Activated naive CD8-positive, alpha-beta T cell treated with anti-CD3 and anti-CD28 coated beads, Interleukin-2, amount 10 ng/mL, durations not matched to agents 7 days and 5 days (primary cell): ENCODE measurements at places on chromosomes 2 and 18. TPM values are rescaled to one million over a fixed set of nuclear protein-coding genes. Genes with fewer than 3 reads are reported as not detected.

GRCh38 chr2:237704501-237705434 is 77.4 kb downstream of the LRRFIP1 start:
- no peak for DNase-seq
- H3K27ac ChIP-seq = peak overlapping the region; percentile 92
- H3K27me3 ChIP-seq = no peaks in the 10 kb centered on the region
- H3K4me1 ChIP-seq = peaks cover 64% of the 10 kb centered on the region

Gene CCDC150
- 13.5 TPM for total RNA-seq

GRCh38 chr2:218326315-218326714 is 30.3 kb upstream of the CATIP start:
- H3K36me3 ChIP-seq = no peaks in the 10 kb centered on the region
- peaks cover 12% of the 10 kb centered on the region for H3K4me1 ChIP-seq
- peaks cover 16% of the 10 kb centered on the region for H3K27me3 ChIP-seq
- no peak overlapping the region for H3K27ac ChIP-seq

DNA sequence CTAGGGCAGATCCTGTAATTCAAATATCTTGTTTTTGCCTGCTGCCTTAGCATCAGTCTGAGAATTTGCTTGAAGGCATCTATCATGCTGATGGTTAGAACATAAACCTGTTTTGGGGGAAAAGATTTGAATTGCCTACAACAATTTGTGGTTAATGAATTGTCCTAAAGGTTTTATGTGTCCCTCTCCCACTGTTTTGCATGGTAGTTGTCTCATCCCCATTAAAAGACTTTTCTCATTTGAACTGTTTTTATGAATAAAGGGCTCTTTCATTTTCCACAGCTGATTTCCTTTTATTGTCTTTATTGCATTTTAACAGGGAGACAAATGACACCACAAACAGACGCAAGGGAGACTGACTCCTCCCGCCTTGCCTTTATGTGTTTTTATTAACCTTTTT is 275.6 kb downstream of the PIK3C3 start:
- H3K4me1 ChIP-seq = no peaks in the 10 kb centered on the region
- no peaks in the 10 kb centered on the region for H3K36me3 ChIP-seq
- no peak overlapping the region for H3K27ac ChIP-seq
- H3K4me3 ChIP-seq = no peak overlapping the region
- no peak for DNase-seq

GRCh38 chr18:68854786-68855391 is 57.0 kb downstream of the CCDC102B start:
- no peaks in the 10 kb centered on the region for H3K27me3 ChIP-seq
- H3K4me3 ChIP-seq = no peak overlapping the region
- H3K4me1 ChIP-seq = no peaks in the 10 kb centered on the region
- no peak for DNase-seq
- H3K36me3 ChIP-seq = no peaks in the 10 kb centered on the region

Gene C1QL2
- not detected for total RNA-seq

DNA sequence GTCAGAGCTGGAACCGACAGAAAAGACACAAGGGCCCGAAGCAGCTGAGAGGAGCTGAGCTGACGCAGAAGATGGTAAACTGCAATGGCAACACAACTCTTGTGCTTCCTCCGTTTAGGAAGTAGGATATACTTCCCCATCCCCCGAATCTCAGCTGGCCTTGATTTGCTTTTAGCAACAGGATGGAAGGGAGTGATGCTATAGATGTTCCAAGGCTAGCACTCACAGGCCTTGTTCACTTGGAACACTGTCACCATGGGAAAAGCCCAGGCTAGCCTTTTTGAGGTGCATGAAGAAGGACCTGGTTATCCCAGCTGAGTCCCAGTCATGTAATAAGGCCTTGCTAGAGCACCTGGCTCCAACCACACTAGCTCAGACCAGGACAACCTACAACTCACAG is 26.0 kb downstream of the STAT1 start:
- DNase-seq = no peak
- H3K27ac ChIP-seq = peak overlapping the region; percentile 43
- peaks cover 51% of the 10 kb centered on the region for H3K4me1 ChIP-seq

- H3K27ac ChIP-seq = no peak overlapping the region
- no peaks in the 10 kb centered on the region for H3K36me3 ChIP-seq
- H3K4me3 ChIP-seq = no peak overlapping the region
- no peaks in the 10 kb centered on the region for H3K4me1 ChIP-seq
- no peak for DNase-seq
- peaks cover 2% of the 10 kb centered on the region for H3K27me3 ChIP-seq
These were observed 54.4 kb downstream of the AOX1 start for GRCh38 chr2:200640176-200640575.

- H3K27me3 ChIP-seq = no peaks in the 10 kb centered on the region
- H3K4me1 ChIP-seq = peaks cover 11% of the 10 kb centered on the region
- peaks cover 11% of the 10 kb centered on the region for H3K36me3 ChIP-seq
- no peak overlapping the region for H3K4me3 ChIP-seq
These were observed 59.1 kb downstream of the REV1 start for GRCh38 chr2:99430614-99431291.

GRCh38 chr2:55014962-55015939 is 35.0 kb downstream of the RTN4 start:
- no peak overlapping the region for H3K27ac ChIP-seq
- DNase-seq = no peak
- H3K27me3 ChIP-seq = no peaks in the 10 kb centered on the region
- H3K36me3 ChIP-seq = peaks cover 7% of the 10 kb centered on the region

Gene PROC
- total RNA-seq = not detected

DNA sequence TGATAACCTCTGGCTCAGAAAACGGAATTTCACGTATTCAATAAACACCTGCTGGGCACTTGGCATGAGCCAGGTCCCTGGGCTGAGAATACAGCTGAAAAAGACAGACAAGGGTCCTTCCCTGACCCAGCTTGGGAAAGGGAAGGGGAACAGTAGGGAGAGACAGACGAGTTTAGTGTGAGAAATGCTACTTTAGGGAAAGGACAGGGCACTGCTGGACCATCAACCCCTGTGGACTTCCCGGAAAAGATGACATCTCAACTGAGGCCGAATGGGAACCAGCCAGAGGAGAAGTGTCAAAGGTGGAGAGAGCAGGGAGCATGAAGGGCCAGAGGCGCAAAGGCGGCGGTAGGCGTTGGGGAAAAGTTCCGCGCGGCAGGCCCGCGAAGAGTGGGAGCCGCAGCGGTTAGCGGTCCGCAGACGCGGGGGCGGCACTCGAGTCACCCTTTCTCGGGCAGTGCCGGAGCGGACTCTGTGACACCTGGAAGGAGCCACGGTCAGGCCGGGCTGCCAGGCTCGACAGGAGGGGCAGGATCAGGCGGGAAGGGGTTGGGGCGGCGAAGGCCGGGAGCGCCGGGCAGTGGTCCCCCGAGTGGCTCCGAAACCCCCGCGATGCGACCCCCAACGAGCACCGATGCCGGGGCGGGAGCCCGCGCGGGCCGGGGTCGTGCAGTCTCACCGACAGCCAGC is 519 bp downstream of the TEX261 start:
- H3K27me3 ChIP-seq = no peaks in the 10 kb centered on the region
- peak; percentile 62 for DNase-seq
- peak overlapping the region; percentile 92 for H3K4me3 ChIP-seq
- peaks cover 26% of the 10 kb centered on the region for H3K4me1 ChIP-seq
- H3K36me3 ChIP-seq = no peaks in the 10 kb centered on the region

GRCh38 chr18:27008575-27008974 is 143.1 kb upstream of the AQP4 start:
- no peaks in the 10 kb centered on the region for H3K4me1 ChIP-seq
- H3K4me3 ChIP-seq = no peak overlapping the region
- H3K36me3 ChIP-seq = no peaks in the 10 kb centered on the region
- H3K27ac ChIP-seq = no peak overlapping the region
- no peak for DNase-seq

- H3K4me1 ChIP-seq = no peaks in the 10 kb centered on the region
- H3K27me3 ChIP-seq = no peaks in the 10 kb centered on the region
- no peaks in the 10 kb centered on the region for H3K36me3 ChIP-seq
- no peak for DNase-seq
- no peak overlapping the region for H3K4me3 ChIP-seq
- no peak overlapping the region for H3K27ac ChIP-seq
These were observed 372.2 kb downstream of the METTL4 start for GRCh38 chr18:2199060-2199459.

GRCh38 chr2:8310557-8311455 is 371.1 kb upstream of the ID2 start:
- DNase-seq = peak; percentile 69
- H3K36me3 ChIP-seq = peaks cover 9% of the 10 kb centered on the region
- peak overlapping the region; percentile 24 for H3K4me3 ChIP-seq
- peaks cover 5% of the 10 kb centered on the region for H3K27me3 ChIP-seq
- peaks cover 69% of the 10 kb centered on the region for H3K4me1 ChIP-seq
- H3K27ac ChIP-seq = peak overlapping the region; percentile 84

DNA sequence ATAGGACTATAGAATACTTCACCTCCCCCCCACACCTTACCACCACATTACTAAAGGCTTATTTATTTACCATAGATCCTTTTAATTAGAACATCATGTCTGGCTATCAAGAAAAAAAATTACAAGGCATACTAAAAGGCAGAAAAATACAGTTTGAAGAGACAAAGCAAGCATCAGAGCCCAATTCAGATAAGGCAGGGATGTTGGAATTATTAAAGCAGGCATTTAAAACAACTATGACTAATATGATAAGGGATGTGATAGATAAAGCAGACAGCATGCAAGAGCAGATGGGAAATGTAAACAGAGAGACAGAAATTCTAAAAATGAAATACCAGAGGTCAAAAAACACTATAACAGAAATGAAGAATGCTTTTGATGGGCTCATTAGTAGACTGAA is 55.4 kb upstream of the SMIM21 start:
- no peak overlapping the region for H3K4me3 ChIP-seq
- DNase-seq = no peak
- H3K27me3 ChIP-seq = peaks cover 18% of the 10 kb centered on the region
- H3K27ac ChIP-seq = no peak overlapping the region
- H3K4me1 ChIP-seq = no peaks in the 10 kb centered on the region
- H3K36me3 ChIP-seq = no peaks in the 10 kb centered on the region

Gene NCKAP5
- not detected for total RNA-seq

DNA sequence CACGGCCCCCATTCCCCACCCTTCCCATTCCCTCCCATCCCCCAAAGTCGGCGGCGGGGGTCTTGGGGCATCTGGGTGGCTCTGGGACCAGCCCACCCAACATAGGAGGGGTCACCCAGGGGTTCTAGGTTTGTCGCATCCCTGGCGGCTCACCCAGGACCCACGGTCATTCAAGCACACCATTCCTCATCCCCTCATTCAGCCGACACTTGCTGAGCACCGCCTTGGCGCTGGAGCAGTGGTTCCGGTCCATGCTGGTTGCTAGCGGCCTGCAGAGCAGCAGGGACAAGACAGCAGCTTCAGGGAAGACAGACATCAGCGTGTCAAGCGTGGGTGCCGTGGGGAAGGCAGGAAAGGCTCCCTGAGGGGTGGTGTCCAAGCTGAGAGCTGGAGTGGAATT is 50.5 kb upstream of the OTOS start:
- H3K36me3 ChIP-seq = no peaks in the 10 kb centered on the region
- peaks cover 8% of the 10 kb centered on the region for H3K27me3 ChIP-seq
- H3K27ac ChIP-seq = no peak overlapping the region
- H3K4me3 ChIP-seq = no peak overlapping the region
- no peaks in the 10 kb centered on the region for H3K4me1 ChIP-seq

GRCh38 chr2:127069003-127069402 is 38.0 kb downstream of the BIN1 start:
- DNase-seq = no peak
- H3K36me3 ChIP-seq = peaks cover 13% of the 10 kb centered on the region
- H3K27me3 ChIP-seq = no peaks in the 10 kb centered on the region

GRCh38 chr2:171158036-171158789 is 2.5 kb downstream of the TLK1 start:
- H3K4me3 ChIP-seq = peak overlapping the region; percentile 99
- no peaks in the 10 kb centered on the region for H3K27me3 ChIP-seq
- H3K4me1 ChIP-seq = peaks cover 51% of the 10 kb centered on the region
- no peak overlapping the region for H3K27ac ChIP-seq
- no peak for DNase-seq
- peaks cover 10% of the 10 kb centered on the region for H3K36me3 ChIP-seq

DNA sequence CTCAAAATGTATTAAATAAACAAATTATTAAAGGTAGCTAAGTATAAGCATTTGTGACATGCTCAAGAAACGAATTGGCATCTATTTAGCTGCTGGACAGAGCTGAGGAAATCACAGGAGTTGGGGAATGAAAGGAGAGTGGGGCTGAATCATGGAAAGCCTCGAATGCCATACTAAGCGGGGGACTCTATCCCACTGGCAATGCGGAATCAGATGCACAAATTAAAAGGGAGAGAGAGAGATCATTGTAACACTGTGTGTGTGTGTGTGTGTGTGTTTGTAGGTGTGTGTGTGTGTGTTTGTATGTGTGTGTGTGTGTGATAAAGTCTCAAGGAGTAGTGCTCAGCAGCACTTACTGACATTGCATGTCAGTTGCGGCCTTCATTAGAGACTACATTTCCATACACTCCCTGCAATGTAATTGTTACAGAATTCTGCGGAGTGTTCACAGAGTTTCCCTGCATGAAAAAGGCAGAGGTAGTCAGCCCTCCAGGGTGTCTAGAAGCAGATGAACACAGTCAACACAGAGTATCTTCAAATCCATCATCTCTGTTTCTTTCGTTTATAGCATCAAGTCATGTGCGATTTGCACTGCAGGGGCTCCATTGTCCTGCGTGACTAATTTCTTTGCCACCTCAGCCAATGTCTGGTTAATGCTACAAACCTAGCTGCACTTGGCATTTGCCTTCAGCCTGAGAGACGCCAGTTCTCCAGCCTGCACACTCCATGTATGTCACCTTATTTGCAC is 111.7 kb upstream of the CYRIA start:
- no peaks in the 10 kb centered on the region for H3K36me3 ChIP-seq
- H3K4me3 ChIP-seq = no peak overlapping the region
- no peak overlapping the region for H3K27ac ChIP-seq
- H3K27me3 ChIP-seq = no peaks in the 10 kb centered on the region
- DNase-seq = no peak
- H3K4me1 ChIP-seq = no peaks in the 10 kb centered on the region

Gene HOXD12
- total RNA-seq = not detected

GRCh38 chr18:9421096-9421900 is 54.0 kb upstream of the RALBP1 start:
- no peaks in the 10 kb centered on the region for H3K4me1 ChIP-seq
- H3K27me3 ChIP-seq = no peaks in the 10 kb centered on the region
- no peak overlapping the region for H3K4me3 ChIP-seq
- H3K36me3 ChIP-seq = no peaks in the 10 kb centered on the region

- H3K4me1 ChIP-seq = peaks cover 25% of the 10 kb centered on the region
- DNase-seq = no peak
- H3K36me3 ChIP-seq = peaks cover 36% of the 10 kb centered on the region
- H3K27ac ChIP-seq = no peak overlapping the region
- H3K27me3 ChIP-seq = no peaks in the 10 kb centered on the region
- no peak overlapping the region for H3K4me3 ChIP-seq
These were observed 109.6 kb upstream of the EML6 start for GRCh38 chr2:54613794-54614257.

GRCh38 chr2:120461092-120461491 is 115.2 kb downstream of the INHBB start:
- no peaks in the 10 kb centered on the region for H3K4me1 ChIP-seq
- DNase-seq = no peak
- H3K4me3 ChIP-seq = no peak overlapping the region
- peaks cover 8% of the 10 kb centered on the region for H3K27me3 ChIP-seq

DNA sequence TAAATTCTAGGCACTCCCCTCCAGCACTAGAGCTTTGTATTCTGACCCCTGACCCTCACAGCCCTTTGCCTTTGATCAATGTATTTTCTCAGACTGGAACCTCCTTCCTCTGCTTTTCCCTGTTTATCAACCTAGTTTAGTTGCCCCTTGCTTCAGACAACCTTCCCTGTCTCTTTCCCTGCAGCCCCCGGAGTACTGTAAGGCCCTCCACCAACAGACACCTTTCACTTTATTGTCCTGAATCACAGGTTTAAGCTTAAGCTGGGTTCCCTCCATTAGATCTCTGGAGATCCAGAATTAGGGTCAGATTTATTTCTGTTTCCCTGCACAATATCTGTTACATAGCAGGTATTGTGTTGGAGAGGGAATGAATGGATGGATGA is 140.2 kb downstream of the DDX1 start:
- H3K4me1 ChIP-seq = no peaks in the 10 kb centered on the region
- H3K27me3 ChIP-seq = peaks cover 2% of the 10 kb centered on the region
- H3K4me3 ChIP-seq = no peak overlapping the region
- DNase-seq = no peak
